Activated CD4-positive, alpha-beta memory T cell treated with anti-CD3 and anti-CD28 coated beads for 36 hours (primary cell): ENCODE measurements at places on chromosomes 3 and 15. TPM values are rescaled to one million over a fixed set of nuclear protein-coding genes. Genes with fewer than 3 reads are reported as not detected.
A peak's percentile ranks its signal among the peaks of the same experiment; 100 is the strongest.

DNA sequence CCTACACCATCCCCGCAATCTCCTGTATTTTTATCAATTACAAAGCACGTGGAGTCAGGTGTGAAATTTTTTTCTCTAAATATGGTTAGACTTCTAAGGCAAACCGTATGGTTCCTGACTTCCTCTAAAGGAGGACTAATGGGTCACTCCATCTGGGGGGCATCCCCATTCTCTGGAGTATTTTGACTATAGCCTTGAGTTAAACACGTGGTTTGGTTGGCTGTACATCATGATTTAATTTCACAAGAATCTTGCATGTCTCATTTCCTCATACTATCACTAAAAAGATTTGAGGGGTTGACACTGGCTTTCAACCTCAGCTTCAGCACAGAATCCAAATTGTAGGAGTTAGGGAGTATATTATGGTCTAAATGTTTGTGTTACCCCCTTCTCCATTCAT is 25.3 kb upstream of the ZNF770 start:
- no peak overlapping the region for H3K27ac ChIP-seq
- H3K4me3 ChIP-seq: no peak overlapping the region
- DNase-seq: no peak
- H3K36me3 ChIP-seq: no peaks in the 10 kb centered on the region
- no peaks in the 10 kb centered on the region for H3K4me1 ChIP-seq
- H3K27me3 ChIP-seq: peaks cover 2% of the 10 kb centered on the region

DNA sequence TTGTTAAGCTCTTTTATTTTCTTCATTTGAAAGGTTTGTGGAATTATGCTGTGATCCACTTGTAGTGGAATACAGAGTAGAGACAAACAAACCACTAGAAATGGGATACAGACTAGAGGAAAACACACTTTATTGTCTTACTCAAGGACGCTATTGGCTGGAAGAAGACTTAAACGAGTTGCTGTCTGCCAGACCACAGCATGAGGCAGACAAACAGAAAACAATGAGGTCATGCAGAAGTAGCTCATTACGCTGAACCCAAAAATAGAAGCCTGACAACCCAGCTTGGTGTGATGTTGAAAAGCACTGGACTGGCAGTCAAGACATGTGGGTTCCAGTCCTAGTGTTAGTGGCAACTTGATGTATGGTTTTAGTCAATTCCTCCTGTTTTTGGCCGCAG is 62.4 kb upstream of the P3H2 start:
- H3K4me3 ChIP-seq: no peak overlapping the region
- no peak overlapping the region for H3K27ac ChIP-seq
- no peaks in the 10 kb centered on the region for H3K36me3 ChIP-seq
- no peaks in the 10 kb centered on the region for H3K4me1 ChIP-seq
- no peaks in the 10 kb centered on the region for H3K27me3 ChIP-seq

- no peak overlapping the region for H3K27ac ChIP-seq
- H3K27me3 ChIP-seq: no peaks in the 10 kb centered on the region
- no peak for DNase-seq
Measured at GRCh38 chr3:80014576-80014975, 246.8 kb upstream of the ROBO1 start.

- no peak for DNase-seq
- no peaks in the 10 kb centered on the region for H3K4me1 ChIP-seq
- peaks cover 6% of the 10 kb centered on the region for H3K27me3 ChIP-seq
- H3K36me3 ChIP-seq: no peaks in the 10 kb centered on the region
- H3K4me3 ChIP-seq: no peak overlapping the region
Measured at GRCh38 chr3:185356499-185356898, 6.4 kb upstream of the MAP3K13 start.

GRCh38 chr3:144875211-144875610 is 903.6 kb downstream of the DIPK2A start:
- H3K36me3 ChIP-seq: no peaks in the 10 kb centered on the region
- no peak overlapping the region for H3K27ac ChIP-seq
- no peak for DNase-seq
- H3K4me1 ChIP-seq: no peaks in the 10 kb centered on the region
- H3K27me3 ChIP-seq: no peaks in the 10 kb centered on the region

GRCh38 chr3:84679211-84679610 is 279.6 kb upstream of the CADM2 start:
- no peaks in the 10 kb centered on the region for H3K4me1 ChIP-seq
- no peaks in the 10 kb centered on the region for H3K36me3 ChIP-seq
- H3K4me3 ChIP-seq: no peak overlapping the region

- no peaks in the 10 kb centered on the region for H3K4me1 ChIP-seq
- DNase-seq: no peak
- H3K4me3 ChIP-seq: no peak overlapping the region
- H3K27me3 ChIP-seq: no peaks in the 10 kb centered on the region
- no peaks in the 10 kb centered on the region for H3K36me3 ChIP-seq
Measured at GRCh38 chr15:33655488-33655887, 312.8 kb upstream of the CHRM5 start.

GRCh38 chr3:54856271-54856670 is 71.6 kb downstream of the LRTM1 start:
- DNase-seq: no peak
- H3K27ac ChIP-seq: no peak overlapping the region
- peaks cover 10% of the 10 kb centered on the region for H3K27me3 ChIP-seq
- H3K4me1 ChIP-seq: no peaks in the 10 kb centered on the region
- H3K4me3 ChIP-seq: no peak overlapping the region
- no peaks in the 10 kb centered on the region for H3K36me3 ChIP-seq

- DNase-seq: no peak
- peaks cover 9% of the 10 kb centered on the region for H3K4me1 ChIP-seq
- no peak overlapping the region for H3K27ac ChIP-seq
- H3K36me3 ChIP-seq: no peaks in the 10 kb centered on the region
Measured at GRCh38 chr15:82649226-82649999, 2.2 kb upstream of the CPEB1 start.

- no peak for DNase-seq
- no peak overlapping the region for H3K27ac ChIP-seq
- H3K4me3 ChIP-seq: no peak overlapping the region
Measured at GRCh38 chr3:136642711-136643110, 109.5 kb downstream of the STAG1 start.

GRCh38 chr3:52396907-52397591 is 47.9 kb downstream of the SEMA3G start:
- no peaks in the 10 kb centered on the region for H3K27me3 ChIP-seq
- no peak for DNase-seq
- peaks cover 6% of the 10 kb centered on the region for H3K36me3 ChIP-seq
- no peak overlapping the region for H3K4me3 ChIP-seq

DNA sequence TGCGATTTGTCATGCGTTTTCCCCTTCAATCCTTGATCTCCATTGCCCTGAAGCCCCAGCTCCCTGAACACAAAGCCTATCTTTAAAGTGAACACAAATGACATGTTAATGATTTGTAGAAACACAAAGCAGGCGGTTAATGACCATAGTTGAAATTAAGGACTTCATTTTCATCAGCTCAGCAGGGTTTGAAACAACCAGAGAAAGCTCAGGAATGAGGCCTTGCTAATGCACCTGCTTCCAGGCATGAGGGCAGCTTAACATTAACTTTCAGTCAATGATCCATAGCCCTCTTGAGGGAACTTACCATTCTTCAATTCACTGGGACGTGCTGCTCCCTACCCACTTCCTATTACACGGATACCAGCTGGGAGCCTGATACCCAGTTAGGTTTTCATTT is 427.2 kb upstream of the CBLB start:
- H3K27me3 ChIP-seq: no peaks in the 10 kb centered on the region
- H3K4me1 ChIP-seq: peaks cover 23% of the 10 kb centered on the region
- H3K4me3 ChIP-seq: no peak overlapping the region
- H3K36me3 ChIP-seq: no peaks in the 10 kb centered on the region
- DNase-seq: no peak
- no peak overlapping the region for H3K27ac ChIP-seq

GRCh38 chr3:83802801-83803200 is 1156.0 kb upstream of the CADM2 start:
- no peaks in the 10 kb centered on the region for H3K4me1 ChIP-seq
- H3K27ac ChIP-seq: no peak overlapping the region
- no peaks in the 10 kb centered on the region for H3K27me3 ChIP-seq
- H3K36me3 ChIP-seq: no peaks in the 10 kb centered on the region

DNA sequence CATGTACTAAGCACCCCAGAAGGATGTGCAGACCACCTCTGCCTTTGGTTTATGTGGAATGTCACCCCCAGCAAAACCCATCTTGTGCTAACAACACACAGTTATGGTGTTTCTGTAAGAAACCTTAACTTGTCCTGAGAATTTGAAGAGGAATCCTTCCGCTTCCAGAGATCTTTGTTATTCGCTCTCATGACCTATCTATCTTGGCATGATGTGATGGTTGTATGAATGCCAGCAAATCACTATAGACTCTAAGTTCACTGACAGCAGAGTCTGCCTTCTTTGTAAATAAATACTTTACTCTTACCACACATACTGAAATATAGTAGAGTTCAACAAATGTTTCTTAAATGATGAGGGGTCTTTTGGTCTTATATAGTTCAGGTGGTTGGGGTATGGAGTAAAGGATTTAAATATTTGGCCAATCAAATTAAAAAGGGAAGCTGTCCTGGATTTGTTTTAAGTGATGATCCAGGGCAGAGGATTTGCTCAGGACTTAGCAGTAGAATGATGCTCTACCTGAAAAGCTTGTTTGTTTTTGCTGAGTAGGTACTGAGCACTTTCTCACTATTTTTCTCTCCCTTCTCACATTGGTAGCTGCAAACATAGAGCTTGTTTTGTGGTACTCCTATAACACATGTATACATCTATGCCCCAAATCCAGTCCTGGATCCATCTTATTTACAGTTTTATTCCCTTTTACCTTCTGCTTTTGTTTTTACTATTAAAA is 27.9 kb upstream of the RTP1 start:
- no peaks in the 10 kb centered on the region for H3K36me3 ChIP-seq
- H3K27ac ChIP-seq: no peak overlapping the region
- DNase-seq: no peak
- peaks cover 8% of the 10 kb centered on the region for H3K4me1 ChIP-seq
- no peak overlapping the region for H3K4me3 ChIP-seq

- H3K4me1 ChIP-seq: peaks cover 9% of the 10 kb centered on the region
- no peak for DNase-seq
- H3K36me3 ChIP-seq: peaks cover 22% of the 10 kb centered on the region
Measured at GRCh38 chr3:136567599-136568188, 184.5 kb downstream of the STAG1 start.

GRCh38 chr3:143814443-143814889 is 33.8 kb downstream of the SLC9A9 start:
- H3K4me3 ChIP-seq: no peak overlapping the region
- peaks cover 13% of the 10 kb centered on the region for H3K4me1 ChIP-seq
- H3K27me3 ChIP-seq: no peaks in the 10 kb centered on the region
- DNase-seq: peak; percentile 36
- H3K27ac ChIP-seq: peak overlapping the region; percentile 25

- peaks cover 7% of the 10 kb centered on the region for H3K36me3 ChIP-seq
- H3K4me1 ChIP-seq: peaks cover 34% of the 10 kb centered on the region
- H3K4me3 ChIP-seq: no peak overlapping the region
- no peaks in the 10 kb centered on the region for H3K27me3 ChIP-seq
- H3K27ac ChIP-seq: no peak overlapping the region
- no peak for DNase-seq
Measured at GRCh38 chr3:99866261-99866761, 48.6 kb downstream of the CMSS1 start.

The SLC35G2 gene
- total RNA-seq: 2.1 TPM

The GPR62 gene
- total RNA-seq: not detected

The FOXL2NB gene
- not detected for total RNA-seq

The PRRT3 gene
- 7.8 TPM for total RNA-seq

The LINGO1 gene
- not detected for total RNA-seq

The IRAK2 gene
- 7.3 TPM for total RNA-seq

The NPAP1 gene
- not detected for total RNA-seq

The A4GNT gene
- total RNA-seq: not detected

The AHSG gene
- not detected for total RNA-seq

The ECE2 gene
- total RNA-seq: not detected

The RETNLB gene
- not detected for total RNA-seq

The FAM131A gene
- total RNA-seq: 7.0 TPM

The GHSR gene
- total RNA-seq: not detected
